SW480 (cell line): ENCODE measurements at places on chromosomes 7 and 10.
A peak's percentile ranks its signal among the peaks of the same experiment; 100 is the strongest.

- no peak for DNase-seq
Observed at GRCh38 chr7:44572771-44573170, 937 bp downstream of the DDX56 start.

DNA sequence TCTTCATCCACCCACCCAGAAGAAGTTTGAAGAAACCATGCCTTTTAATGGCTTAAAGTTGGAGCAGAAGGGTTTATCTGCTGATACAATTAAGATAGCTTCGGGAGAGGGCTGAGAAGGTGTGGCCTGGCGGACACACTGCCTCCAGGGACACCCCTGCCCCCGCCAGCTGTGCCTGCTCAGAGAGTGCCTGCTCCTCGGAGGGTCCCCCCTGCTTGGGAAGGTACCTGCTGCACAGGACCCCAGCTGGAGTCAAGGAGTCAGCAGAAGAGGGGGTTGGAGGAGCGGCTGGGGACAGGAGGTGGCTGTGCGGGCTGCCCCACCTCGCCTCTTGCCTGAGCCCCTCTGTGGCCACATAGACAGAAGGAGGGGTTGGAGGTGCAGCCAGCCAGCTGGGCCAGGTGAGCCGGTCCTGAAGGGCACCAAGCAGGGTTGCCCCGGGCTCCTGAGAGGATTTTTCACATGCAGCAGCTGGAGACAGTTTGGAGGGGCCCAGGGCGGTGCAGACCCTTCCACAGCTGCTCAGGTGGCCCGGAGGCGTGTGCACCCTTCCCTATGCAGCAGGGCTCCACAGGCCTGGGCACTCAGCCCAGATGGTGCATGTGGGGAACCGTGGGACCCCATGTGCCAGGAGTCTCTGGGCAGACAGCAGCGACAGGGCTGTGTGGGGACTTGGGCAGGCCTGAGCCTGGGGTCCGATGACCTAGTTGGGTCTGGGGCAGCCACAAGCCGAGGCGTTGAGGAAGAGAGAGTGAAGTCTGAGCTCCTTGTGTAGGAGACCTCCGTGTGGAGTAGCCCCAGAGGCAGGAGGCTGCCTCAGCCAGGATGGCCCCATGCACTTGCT is 118.9 kb downstream of the INPP5A start:
- no peak for DNase-seq

GRCh38 chr7:35036361-35037171 is 719 bp downstream of the DPY19L1 start:
- DNase-seq, result peak; percentile 76

DNA sequence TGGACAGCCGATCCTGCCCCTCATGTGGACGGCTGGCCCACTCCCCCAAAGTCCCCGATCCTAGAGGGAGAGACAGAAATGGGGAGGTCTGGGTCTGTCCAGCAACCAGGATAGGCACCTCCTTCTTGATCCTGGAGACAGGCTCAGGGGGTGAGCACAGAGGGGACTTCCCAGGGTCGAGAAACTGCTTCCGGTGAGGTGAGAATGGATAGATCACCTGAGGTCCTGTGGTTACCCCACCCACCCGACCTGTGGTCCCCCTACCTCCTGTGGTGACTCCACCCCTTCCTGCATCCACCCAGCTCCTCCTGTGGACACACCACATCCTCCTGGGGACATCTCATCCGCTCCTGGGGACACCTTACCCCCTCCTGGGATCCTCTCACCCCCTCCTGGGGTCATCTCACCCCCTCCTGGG is 27.4 kb upstream of the RASGEF1A start:
- DNase-seq, result no peak

GRCh38 chr10:69839696-69840345 is 38.1 kb downstream of the COL13A1 start:
- peak; percentile 71 for DNase-seq

DNA sequence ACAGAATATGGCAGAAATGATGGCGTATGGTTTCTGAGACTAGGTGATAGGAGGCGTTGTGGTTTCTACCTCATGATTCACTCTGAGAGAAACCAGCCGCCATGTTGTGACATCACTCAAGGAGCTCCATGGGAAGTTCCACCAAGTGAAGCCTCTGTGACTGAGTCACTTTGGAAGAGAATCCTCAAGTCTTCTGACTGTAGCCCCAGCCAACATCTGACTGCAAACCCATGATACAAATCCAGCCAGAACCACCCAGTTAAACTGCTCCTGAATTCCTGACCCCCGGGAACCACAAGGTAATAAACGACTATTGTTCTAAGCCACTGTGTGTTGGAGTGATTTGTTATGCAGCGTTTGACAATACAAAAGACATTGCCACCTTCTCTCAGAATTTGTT is 91.1 kb upstream of the CARD11 start:
- no peak for DNase-seq

DNA sequence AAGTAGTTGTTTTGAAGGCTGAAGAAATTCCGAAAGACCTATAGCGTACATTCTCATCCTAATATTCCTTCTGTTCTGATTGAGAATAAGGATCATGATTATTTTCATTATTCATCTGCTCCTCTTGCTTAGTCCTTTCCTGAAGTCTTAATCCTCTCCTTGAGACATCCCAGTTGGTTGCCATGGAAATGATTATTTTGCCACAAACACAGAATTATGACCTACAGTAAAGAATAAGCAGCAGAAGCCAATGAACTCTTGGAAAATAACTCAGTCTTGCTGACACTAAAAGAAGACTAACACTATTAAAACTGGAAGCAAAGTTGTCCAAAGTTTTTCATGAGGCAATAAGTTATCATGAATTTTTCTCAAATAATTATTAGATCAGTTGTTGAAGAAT is 47.8 kb upstream of the JAZF1 start:
- DNase-seq, result no peak

GRCh38 chr10:69647819-69648218 is 17.8 kb downstream of the FAM241B start:
- DNase-seq, result no peak

DNA sequence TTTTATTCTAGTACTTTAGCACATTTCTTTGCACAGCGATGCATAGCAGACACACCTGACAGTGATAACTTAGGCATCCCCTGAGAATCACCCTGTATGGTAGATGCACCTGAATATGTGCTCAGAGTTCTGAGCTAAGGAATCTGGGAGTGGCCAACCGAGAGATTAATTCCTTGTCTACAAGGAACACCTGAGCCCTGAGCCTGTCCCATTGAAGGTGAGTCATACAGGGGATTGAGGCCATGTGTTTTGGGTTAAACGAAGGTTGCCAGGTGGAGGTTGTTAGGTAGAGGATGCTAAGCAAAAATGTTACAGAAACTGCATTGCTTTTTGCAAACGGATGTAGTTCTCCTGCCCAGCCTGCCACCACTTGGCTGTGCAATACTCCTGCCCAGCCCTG is 128.9 kb downstream of the AMPH start:
- DNase-seq, result peak; percentile 14

GRCh38 chr7:81248420-81248819 is 329.6 kb upstream of the SEMA3C start:
- DNase-seq, result no peak

- DNase-seq, result no peak
Observed at GRCh38 chr10:113543107-113543955, 9.5 kb upstream of the HABP2 start.

DNA sequence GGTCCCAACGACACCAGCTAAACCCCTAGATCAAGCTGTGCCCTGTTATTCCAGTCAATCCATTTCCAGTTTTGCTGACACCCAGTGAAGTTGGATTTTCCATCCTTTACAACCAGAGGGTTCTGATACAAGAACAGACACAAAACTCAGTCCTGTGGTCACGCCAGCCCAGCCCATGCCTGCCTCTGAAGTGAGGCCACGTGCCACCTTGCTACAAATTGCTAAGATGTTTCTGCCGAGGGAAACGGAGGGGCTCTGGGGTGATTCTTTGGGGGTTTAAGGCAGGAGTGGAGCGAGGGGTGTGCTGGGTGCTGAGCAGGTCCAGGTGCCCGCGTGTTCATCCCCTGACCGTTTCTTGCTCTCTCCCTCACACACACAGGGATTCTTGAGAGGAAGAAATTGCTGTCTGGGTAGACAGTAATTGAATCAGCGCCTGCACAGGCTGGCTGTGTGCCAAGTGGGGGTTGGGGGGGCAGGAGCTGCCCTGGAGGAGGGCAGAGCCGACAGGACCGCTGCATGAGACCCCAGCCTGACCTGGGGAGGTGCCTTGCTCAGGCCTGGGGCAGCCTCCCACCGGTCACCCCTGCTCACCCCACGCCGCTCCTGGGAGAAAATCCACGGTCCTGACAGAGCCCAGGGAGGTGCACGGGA is 38.1 kb downstream of the ADAP1 start:
- peak; percentile 78 for DNase-seq

DNA sequence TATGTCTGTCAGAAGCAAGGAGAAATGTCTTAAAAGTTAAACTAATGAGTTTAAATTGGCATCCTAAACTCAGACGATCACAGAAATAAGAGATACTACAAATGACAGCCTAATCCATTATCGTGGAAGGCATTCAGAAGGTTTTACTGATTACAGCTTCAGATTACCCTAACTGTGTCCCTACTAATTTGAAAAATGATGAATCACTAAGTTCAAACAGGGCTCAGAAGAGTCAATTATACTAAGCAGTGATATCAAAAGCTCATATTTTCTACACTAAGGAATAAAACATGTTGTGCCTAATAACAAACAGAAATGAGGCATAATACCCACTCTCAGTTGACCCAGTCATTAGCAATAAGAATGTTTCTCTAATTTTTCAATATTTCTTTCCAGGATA is 152.0 kb upstream of the NRBF2 start:
- DNase-seq, result no peak

GRCh38 chr7:116988363-116988989 is 35.2 kb downstream of the ST7 start:
- peak; percentile 14 for DNase-seq

- DNase-seq, result no peak
Observed at GRCh38 chr10:93762979-93763391, 5.2 kb downstream of the LGI1 start.

- no peak for DNase-seq
Observed at GRCh38 chr10:72800000-72800740, 93.4 kb upstream of the OIT3 start.
